ENCODE measurements at places on chromosomes 1 and 21.

DNA sequence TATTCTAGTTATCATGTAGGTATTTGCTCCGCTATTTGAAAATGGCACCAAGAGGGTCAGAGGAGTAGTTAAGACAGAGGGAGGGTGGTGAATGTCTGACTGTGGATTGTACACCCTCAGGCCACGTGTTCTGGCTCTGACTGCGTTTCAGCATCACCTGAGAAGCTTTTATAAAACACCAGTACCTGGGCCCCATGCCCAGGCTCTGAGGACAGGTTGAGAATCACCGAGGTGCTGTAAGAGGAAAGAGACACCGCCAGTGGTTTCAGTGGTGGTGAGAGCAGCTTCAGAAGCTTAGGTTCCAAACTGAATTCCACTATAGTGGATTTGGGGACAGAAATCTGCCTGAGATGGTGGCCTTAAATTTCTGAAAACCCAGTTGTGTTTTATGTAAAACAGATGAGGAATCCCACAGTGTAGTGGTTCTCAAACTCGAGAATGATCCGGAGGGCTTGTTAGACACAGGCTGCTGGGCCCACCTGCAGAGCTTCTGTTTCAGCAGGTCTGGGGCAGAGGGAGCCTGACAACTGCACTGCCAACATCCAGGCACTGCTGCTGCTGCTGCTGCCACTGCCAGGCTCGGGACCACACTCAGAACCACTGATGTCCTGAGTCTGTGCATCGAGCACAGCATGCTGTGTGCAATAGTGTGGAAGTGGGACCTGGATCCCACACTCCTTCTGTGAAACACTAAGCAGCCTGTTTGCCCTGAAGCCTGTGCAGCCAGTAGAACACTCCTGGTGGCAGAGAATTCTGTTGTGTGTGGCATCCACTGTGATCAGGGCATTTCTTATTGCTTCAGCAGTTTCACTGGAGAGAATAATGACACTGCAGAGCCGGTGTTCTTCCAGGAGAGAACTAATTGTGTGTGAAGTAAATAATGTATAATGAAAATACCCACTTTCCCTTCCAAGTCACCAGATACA is 98.7 kb downstream of the SUSD4 start:
- DNase-seq, result no peak

GRCh38 chr1:248871837-248872401 is 13.0 kb upstream of the ZNF692 start:
- DNase-seq, result no peak

- DNase-seq, result no peak
Measured at GRCh38 chr1:203028067-203028783, 1.9 kb downstream of the PPFIA4 start.

DNA sequence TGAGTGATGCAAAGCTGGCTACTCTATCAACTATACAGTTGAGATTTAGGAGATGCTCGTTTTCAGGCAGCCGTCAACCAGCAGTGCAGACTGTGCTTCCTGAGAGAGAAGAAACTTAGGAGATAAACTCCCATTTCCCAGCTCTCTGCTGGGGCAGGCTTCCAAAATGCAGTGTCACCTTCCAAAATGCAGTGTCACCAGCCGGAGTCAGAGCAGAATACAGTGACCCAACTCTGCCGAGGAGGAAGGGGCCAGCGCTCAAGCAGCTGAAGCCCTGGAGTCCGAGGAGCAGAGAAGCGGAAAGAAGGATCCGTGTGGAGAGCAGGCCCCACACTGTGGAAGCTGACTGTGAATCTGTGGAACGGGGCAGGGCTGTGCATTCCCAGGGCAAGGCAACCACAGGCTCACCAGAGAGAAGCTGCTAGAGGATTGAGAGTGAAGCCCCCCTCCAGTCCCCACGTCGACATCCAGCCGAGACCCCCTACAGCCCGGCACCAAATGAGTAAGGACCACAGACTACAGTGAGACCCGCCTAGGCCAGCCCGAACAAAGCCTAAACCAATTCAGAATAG is 703 bp upstream of the KRTAP12-1 start:
- no peak for DNase-seq

- no peak for DNase-seq
Measured at GRCh38 chr1:220513834-220514233, 14.1 kb upstream of the MARK1 start.

GRCh38 chr1:185267701-185268100 is 49.3 kb downstream of the IVNS1ABP start:
- no peak for DNase-seq

DNA sequence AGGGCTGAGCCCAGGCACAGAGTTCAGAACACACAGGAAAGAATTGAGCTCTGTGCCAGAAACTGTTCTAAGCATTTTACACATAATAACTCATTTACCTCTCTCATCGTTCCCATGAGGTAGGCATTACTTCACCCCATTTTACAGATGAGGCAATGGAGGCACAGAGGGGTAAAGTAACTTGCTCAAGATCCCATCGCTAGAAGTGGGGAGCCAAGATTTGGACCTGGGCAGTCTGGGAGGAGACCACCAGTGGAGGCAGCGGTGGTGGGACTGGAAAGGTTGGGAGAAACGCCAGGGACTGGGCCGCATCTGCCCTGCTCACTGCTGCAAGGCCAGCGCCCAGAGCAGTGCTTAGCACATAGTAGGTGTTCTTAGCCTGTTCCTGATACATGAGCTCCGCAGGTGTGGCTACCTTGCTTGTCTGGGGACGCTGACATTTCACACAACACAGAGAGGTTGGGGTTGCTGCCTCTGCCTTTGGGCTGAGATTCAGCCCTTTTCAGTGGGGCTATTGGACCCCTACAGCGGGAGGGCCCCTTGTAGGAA is 27.8 kb upstream of the EPS8L3 start:
- no peak for DNase-seq

GRCh38 chr1:51574796-51575195 is 42.1 kb upstream of the OSBPL9 start:
- DNase-seq, result no peak

DNA sequence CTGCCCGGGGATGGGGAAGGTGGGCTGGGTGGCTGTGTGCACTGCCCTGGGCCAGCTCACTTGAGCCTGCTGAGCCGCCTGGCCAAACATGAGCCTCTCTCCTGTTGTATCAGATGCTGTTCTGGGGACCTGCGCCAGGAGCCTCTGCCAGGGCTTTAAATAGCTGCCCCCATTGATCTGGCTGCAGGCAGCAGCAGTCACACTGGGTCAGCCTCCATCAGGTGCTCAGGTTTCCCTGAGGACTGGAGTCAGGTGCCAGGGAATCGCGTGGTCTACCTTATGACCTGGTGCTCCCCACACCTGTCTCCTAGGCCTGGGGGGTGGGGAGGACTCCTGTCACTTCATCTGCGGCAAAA is 700 bp upstream of the CCDC28B start:
- DNase-seq, result no peak

GRCh38 chr1:109521002-109521951 is 11.8 kb upstream of the AMIGO1 start:
- no peak for DNase-seq

GRCh38 chr1:206700445-206701036 is 15.8 kb downstream of the MAPKAPK2 start:
- DNase-seq, result no peak

- no peak for DNase-seq
Measured at GRCh38 chr21:45313015-45313414, 25.3 kb upstream of the POFUT2 start.

DNA sequence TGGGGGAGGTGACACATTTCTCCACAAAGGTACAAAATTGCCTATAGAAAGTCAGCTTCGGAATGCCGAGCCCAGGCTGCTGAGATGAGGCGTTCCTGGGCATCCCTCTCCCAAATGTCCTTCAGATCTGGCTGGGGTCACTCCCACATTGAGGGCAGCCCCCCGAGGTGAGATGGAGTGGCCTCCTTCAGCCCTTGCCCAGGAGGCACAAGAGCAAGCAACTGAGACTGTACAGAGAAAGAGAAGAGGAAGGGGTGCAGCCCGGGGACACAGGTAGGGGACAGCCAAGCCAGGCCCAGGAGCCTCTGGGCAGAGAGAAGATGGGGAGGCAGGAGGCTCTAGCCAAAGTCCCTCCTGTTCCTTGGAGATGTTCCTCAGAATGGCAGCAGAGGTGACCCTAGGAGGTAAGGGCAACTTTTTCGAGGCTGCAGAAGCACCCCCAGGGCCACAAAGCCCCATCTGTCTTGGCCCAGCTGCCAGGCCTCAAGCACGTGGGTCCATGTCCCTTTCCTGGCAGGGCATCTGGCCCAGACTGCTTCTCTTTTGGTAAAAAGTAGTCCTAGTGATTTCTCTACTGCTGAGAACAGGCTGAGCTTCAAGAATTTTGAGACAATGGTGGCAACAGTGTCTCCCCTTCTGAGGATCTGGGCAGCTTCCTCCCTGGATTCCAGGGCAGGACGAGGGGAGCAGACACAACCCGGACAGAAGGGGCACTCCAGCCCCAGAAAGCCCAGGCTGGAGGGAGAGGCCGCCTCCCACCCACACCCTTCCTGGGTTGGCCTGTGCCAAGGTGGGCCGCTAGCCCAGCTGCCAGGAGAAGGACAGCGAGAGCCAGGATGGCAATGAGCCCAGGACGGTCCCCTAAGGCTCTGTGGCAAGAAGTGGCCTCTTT is 68.0 kb downstream of the LRRN2 start:
- no peak for DNase-seq

DNA sequence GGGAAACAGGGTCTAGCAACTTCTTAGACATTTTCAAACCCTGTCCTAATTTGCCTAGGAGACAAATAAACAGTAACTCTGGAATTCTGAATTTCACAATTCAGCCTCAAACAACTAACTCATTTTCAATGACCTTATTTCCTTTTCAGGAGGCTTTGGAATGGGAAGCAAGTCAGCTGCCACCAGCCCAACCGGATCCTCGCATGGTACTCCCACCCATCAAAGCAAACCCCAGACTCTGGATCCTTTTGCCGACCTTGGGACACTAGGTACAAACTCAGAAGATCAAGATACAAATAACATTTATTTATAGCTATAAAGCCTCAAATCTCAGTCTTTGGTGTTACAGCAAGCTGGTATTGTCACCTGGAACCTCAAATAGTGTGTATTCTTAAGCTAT is 18.9 kb upstream of the LEPR start:
- no peak for DNase-seq

- no peak for DNase-seq
Measured at GRCh38 chr1:147496571-147497210, 44.6 kb upstream of the BCL9 start.

- no peak for DNase-seq
Measured at GRCh38 chr21:41289431-41289830, 27.2 kb upstream of the FAM3B start.

DNA sequence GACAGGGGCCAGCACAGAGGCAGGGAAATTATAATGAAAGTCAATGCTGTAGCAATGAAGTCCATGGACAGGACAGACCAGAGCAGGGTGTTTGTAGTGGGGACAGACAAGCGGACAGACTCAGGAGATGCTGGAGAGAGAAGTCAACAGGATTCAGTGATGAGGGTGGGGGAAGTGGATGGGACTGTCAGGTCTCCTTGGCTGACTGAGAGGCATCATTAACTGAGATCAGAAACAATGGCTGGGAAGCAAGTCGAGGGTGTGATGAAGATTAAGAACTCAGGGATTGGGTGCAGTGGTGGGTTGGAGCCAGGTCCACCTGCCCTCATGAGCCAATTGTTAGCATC is 25.5 kb downstream of the CD58 start:
- no peak for DNase-seq

DNA sequence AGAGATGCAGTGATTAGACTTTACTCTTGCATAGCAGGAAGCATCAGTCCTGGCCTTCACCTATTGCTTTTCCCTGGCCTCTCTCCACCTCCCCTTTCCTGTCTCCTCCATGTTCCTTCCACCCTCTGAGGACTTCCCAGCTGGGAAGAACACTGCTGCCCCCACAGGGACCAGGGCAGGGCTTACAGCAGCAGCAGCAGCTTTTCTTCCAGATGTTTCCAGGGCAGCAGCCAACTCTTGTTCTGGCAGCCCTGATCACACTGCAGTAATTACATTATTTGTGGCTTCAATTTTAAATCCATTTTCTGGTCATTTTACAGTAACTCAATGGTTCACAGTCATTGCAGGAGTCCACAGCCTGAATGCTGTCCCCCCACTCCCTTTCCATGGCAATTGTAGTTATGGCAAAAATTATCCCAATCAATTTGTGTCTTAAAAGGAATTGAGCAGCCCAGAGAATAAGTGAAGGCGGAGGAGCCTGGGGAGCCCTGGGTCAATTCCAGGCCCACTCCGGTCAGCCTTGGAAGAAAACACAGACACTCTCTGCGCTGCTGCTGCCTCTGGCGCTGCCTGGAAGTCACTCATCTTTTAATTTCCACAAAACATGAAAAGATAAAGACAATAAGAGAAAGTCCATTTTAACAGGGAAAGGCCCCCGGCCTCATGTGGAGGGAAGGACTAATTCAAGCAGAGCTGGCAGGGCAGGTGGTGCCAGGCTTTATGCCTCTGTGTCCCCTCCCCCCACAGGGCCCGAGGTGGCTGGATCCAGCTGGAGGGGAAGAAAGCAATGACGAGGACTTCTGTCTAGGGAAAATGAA is 148.6 kb downstream of the GRIK3 start:
- DNase-seq, result no peak

- DNase-seq, result no peak
Measured at GRCh38 chr1:234408757-234409156, 35.5 kb downstream of the COA6 start.

GRCh38 chr1:168335500-168335899 is 54.8 kb downstream of the TBX19 start:
- no peak for DNase-seq

DNA sequence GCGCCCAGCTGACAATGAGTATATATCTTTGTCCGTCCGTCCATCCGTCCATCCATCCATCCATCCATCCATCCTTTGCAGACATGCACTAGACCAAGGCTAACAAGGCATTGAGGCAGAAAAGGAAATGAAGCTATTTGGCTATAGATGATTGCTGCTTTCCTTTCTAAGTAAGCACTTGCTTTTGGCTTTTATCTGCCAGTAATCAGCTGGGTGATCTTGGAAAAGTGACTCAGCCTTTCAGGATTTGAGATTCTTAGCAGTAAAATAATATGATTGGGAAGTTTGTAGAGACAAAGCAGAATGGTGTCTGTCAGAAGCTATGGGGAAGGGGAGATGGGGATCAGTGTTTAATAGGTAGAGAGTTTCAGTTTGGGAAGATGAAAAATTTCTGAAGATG is 22.7 kb downstream of the ZFYVE9 start:
- no peak for DNase-seq

GRCh38 chr1:99544328-99544727 is 101.6 kb upstream of the PALMD start:
- no peak for DNase-seq

- no peak for DNase-seq
Measured at GRCh38 chr1:6638226-6638625, 13.6 kb downstream of the THAP3 start.

DNA sequence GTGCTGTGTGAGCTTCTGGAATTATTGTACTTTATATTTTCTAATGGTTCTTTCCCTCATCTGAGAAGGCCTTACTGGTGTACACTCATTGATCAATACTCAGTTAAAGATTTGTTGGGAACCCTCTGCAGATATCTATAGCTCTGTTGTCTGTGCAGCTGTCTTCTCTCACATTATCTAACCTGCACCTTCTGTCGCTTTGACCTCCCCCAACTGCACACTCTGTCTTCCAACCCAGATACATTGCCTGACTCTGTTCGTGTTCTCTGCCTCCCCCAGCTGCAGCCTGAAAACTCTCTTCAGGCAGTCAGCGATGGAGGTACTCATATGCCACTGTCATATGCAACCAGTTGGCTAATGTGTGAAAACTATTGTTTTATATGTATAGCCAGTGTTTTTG is 334.3 kb downstream of the NCAM2 start:
- no peak for DNase-seq
